H9 (cell line): ENCODE measurements at places on chromosomes 4 and X.

DNA sequence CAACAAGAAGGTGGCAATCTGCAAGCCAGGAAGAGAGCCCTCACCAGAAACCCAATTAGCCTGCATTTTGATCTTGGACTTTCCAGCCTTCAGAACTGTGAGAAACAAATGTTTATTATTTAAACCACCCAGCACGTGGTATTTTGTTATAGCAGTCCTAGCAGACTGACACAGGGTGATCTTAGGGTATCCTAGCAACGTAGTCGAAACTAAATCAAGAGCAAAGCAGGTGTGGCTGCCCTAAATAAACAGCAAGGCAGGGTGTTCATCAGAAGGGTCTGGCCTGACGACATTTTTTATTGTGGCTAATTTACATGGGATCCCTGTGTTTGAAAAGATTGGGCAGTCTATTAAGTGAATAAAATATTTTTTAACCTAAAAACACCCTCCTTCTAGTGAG lies 198.8 kb downstream of the VEGFC start:
- DNase-seq = no peak

- no peak for DNase-seq
These were observed 9.9 kb downstream of the PRMT9 start for GRCh38 chr4:147674073-147674472.

DNA sequence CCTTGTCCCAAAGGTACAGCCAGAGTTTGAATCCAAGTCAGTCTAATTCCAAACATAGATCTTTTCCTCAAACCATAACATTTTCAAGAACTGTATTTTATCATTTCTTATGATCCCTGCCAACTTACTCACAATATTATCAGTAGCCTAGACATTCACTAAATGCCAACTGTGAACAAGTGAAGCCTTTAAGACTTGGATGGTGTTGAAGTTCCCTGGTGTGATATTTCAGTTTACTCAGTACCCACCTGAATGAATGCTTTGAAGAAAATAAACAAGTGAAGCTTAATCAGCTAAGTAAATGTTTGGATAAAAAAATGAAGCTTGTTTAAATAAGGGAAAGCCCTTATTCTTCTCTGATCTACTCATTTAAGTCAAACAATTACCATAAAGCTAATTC lies 1028.3 kb downstream of the DMD start:
- DNase-seq = no peak

DNA sequence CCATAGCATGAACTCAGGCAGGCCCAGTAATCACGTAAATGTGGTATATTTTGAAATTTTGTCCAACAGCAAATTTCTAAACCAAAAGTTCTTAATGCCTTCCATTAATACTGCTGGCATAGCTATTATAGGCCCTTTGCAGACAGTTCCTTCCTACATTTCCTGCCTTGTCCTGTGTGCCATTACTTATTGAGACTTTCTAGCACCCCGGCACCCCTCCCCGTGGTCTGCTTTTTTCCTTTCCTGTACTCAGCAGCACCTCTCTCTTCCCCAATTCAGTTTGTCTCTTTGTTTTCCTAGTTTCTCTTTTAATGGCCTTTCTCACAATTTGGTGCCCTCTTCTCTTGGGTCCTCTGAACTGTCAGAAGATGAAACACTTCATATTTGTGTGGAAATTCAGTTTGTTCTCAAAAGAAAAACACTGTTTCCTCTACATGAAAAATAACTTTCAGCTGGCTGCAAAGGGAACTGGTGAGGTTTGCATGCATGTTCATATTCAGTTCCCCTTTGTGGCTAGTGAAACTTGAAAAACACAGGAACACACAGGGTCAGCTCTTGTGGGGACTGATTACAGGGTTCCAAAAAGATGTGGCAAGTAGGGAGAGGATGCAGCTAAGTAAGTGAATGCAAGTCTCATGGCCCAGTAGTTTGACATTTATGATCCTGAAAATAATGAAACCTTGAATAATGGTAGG lies 17.1 kb downstream of the GPR34 start:
- no peak for DNase-seq

DNA sequence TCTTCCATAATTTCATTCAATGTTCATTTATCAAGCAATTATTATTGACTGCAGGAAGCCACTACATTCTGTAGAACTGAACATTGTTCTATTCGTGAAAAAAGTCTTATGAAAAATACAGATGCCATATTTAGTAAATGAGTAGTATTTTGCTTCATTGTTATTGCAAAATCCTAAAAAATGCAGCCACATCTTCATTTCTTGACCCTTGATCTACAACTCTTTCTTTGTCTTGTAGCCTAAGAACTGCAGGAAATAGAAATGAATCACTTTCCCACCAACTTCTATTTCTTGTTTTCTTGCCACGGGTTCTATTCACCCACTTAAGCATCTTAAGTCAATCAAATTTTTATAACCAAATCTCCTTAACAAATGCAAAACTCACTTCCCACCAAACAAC lies 63.3 kb downstream of the KCNIP4 start:
- no peak for DNase-seq

DNA sequence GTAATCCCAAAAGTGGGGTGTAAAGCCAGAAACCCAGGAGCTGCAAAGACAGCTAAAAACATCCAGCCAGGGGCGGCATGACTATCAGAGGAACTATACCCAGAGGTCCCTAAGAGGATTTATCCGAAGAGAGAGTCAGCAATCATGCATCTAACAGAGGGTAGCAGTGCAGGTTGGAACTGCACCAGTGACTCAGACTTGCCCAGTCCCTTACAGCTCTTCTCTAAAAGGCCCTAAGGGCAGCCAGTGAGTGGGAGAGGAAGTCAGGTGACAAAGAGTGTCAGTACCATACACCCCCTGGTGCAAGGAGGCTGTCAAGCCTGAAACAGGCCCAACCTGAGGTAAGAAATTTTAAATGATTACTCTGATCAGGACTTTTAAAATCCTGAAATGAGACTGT lies 88.1 kb downstream of the CAMK2D start:
- peak; percentile 47 for DNase-seq

DNA sequence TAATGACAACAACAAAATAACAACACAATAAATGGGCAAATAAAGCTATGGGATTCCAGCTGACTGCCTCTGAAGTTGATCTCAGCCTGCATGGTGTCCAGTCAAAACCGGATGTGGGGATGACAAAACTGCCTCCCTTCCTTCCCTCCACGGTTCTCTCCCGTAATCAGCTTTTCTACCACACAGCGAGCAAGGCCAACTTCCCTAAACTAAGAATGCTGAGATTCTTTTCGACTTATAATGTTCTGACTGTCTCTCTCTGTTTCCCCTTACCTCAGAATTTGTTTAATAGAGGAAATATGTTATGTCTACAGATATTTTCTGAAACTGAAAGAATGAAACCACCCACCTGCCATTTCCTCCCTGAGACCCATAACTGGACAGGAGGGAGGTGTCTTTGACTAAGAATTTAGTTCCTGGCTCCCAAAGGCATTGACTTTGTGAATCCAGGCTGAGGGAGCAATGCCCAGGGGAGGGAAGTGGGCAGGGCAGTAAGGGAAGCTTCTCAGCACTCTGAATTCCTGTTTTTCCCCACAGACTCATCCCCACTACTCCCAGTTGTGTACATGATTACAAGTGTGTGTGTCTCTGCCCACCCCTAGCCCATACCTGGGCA lies 1.0 kb upstream of the TLR1 start:
- DNase-seq = no peak

GRCh38 chr4:151359576-151359975 lies 34.2 kb upstream of the SH3D19 start:
- DNase-seq = no peak

GRCh38 chr4:85168234-85168834 lies 201.8 kb upstream of the WDFY3 start:
- DNase-seq = no peak

DNA sequence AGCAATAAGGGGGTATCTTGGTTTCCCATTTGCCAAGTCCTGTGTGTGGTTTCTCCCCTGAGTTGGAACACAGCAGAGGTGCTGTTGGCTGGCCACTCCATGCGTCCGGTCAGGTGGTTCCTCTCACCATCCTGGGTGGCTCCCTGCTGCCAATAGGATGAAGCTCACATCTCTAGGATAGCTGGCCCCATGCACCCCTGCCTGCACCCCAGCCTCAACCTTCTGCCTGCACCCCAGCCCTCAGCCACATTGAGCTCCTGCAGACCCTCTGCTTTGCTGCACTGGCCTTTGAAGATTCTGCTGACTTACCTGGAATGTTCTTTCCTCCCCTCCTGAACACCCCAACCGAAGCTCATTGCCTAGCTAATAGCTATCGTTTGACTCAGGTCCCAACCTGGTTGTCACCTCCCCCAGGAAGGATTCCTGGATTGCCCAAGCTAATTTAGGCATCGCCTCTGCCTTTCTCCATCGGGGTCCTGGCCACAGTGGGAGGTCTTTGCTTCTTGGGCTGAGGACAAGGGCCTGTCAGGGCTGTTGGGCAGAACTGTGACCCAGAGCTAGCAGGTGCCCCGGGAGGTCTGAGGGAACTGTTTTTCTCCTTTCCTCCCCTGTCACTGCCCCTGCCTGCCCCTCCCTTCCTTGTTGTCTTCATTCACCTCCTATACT lies 36.6 kb upstream of the GRPEL1 start:
- DNase-seq = no peak

- no peak for DNase-seq
These were observed 112.4 kb upstream of the CXCL13 start for GRCh38 chr4:77493120-77493752.

DNA sequence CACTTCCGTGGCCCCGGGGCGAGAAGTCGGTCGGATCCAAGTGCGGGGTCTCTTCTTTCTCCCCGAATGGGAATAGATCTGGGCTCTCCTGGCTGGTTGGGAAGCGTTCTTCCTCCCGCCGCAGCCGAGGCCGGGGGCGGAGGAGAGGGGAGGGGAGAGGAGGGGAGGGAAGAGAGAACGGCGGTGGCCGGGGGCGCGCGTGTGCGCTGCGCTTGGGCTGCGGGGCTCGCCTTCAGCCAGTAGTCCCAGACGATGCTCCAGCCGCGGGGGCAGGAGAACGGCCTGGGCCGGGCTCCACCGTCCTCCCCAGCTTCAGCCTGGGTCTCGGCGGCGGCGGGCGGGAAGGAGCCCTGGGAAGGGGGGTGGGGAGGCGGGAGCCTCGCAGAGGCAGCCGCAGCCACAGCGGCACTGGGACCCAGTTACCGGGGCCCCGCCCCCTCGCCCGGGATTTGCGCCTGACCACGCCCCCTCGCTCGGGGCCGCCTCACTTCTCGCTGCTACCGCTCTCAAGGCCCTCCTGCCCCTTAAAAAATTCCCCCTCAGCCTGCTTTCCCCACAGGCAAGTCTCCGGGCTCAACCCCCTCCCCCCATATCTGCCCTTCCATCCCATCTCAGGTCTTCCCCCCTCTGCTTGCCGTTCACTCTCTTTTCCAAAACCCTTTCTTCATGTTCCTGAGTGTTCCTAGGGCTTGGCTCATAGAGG lies at the start of gene FGD1:
FGD1 (minus strand) TSS at position 421 of the 703 bp plus-strand sequence. CDS start 802 bp downstream, outside the sequence.
- peak; percentile 73 for DNase-seq

DNA sequence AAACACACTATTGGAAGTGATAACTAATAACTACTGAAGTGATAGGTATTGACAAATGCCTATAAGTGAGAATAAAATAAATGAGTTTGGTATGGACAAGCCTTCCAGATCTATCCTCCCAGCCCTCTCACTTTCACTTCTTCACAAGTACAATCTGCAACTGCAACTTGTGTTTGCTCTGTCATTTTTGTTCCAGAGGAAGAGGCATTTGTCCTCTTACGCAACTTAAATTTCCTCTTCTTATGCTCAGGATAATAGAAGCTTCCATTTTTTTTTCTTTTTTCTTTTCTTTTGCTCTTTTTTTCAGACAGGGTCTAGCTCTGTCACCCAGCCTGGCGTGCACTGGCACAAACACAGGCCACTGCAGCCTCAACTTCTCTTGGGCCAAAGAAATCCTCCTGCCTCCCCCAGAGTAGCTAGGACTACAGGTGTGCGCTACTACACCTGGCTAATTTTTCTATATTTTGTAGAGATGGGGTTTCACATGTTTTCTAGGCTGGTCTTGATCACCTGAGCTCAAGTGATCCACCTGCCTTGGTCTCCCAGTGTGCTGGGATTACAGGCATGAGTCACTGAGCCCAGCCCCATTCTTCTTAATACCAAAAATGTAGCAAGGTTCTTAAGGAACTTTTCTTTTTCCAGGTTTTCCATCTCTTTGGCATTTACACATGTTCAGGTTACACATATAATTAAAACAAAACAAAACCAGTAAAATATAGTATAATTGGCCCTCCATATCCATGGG lies 73.1 kb downstream of the PDGFC start:
- DNase-seq = no peak

GRCh38 chr4:41509451-41509866 lies 28.5 kb upstream of the LIMCH1 start:
- no peak for DNase-seq

DNA sequence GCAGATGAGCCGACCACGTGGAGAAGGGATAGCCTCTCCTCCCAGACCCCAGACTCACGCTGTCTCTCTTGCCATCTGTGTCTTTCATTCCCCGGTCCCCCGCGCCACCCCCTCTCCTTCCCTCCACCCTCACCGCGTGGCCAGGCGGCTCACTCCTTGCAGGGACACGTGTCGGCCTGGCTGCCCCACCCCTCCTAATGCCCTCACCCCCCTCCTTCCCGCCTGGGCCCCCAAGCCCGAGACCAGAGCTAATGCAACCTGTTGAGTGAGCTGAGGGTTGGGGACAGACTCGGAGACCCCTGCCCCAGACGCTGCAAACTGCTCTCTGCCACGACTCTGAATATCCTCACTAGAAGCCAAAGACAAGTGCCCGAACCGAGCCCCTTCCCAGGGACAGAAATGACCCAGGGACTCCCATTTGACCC lies 1.8 kb downstream of the SLC38A5 start:
- no peak for DNase-seq

- peak; percentile 34 for DNase-seq
These were observed 553 bp downstream of the SEPTIN6 start for GRCh38 chrX:119692191-119693039.

DNA sequence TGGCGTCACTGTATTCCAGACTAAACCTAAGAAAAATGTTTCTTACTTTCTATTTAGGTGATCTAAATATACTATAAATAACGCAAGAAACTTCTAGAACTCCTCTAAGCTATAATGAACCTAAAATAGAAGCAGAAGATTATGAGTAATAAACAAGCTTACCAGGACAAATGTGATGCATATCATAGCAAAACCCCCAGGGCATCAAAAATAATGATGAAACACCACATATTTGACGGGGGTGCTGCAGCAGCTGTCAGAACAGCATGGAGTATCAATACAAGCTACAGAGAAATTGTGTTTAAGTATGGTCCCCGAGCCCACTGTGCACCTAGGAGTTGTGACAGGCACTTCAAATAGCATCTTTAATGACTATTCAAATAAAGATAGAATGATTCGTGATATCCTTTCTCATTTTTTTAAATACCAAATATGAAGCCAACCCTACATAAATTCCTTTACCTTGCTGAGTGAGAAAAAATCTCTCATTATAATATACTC lies 337.3 kb downstream of the CENPC start:
- no peak for DNase-seq

GRCh38 chr4:173834151-173834550 lies 304.1 kb upstream of the HAND2 start:
- DNase-seq = no peak

GRCh38 chr4:153398713-153399112 lies 54.2 kb downstream of the MND1 start:
- DNase-seq = no peak

- no peak for DNase-seq
These were observed 442 bp downstream of the MOSPD2 start for GRCh38 chrX:14873676-14874049.
